NCI-H69 (cell line): ENCODE measurements at places on chromosomes 1 and 21.

- no peak for DNase-seq
Measured at GRCh38 chr21:44432841-44433790, 22.2 kb upstream of the LRRC3 start.

DNA sequence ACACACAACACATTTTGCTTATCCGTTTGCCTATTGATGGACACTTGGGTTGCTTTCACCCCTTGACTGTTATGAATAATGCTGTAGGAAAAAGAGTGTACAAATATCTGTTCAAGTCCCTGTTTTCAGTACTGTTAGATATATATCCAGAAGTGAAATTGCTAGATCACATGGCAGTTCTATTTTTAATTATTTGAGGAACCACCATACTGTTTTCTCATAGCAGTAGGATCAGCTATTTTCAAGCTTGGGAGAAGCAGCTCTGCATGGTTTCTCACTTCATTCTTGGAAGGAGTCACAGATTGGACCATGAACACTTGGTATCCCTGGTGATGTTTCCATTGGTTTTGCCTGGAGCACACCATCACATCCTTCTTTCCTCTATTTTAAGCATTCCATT is 114.4 kb upstream of the ZP4 start:
- no peak for DNase-seq

GRCh38 chr1:87408665-87409248 is 80.1 kb downstream of the LMO4 start:
- DNase-seq: no peak

- peak; percentile 82 for DNase-seq
Measured at GRCh38 chr1:183543619-183544204, 46.5 kb downstream of the NCF2 start.

DNA sequence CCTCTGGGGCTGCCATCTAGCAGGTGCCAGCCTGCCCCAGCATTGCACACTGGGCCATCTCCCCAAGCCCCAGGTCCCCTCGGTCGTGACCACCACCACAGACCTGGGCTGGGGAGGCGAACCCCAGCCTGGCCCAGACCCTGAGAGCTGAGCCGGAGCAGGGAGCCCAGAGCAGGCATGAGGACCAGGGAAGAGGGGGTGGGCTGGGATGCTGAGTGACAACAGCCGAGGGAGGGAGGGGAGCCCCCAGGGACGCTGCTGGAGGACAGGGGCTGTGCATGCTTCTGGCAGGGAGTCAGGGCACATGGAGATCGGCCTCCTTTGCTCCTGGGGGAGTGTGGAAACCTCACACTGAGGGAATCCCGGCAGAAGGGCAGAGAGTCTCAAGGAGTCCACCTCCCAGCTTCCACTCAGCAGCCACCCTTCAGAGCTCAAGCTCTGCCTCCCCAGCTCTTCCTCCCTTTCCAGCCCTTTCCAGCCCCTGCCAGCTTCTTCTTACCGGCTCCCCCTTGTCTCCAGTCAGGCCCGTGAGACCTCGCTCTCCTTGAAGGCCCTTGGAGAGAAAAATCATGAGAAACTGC is 23.7 kb upstream of the PEF1 start:
- DNase-seq: peak; percentile 13

DNA sequence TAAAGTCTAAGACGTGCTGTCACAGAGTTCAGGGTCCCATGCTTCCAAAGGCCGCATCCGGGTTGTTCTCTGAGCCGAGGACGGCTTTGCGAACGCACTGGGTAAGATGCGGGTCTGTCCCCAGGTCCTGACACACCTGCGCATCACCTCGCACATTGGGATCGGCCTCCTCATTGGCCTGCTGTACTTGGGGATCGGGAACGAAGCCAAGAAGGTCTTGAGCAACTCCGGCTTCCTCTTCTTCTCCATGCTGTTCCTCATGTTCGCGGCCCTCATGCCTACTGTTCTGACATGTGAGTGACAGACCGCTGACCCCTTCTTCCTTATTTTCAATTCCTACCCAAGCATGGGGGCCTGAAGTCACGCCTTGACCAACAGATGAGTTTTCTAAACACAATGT is 25.3 kb downstream of the TFF3 start:
- no peak for DNase-seq

DNA sequence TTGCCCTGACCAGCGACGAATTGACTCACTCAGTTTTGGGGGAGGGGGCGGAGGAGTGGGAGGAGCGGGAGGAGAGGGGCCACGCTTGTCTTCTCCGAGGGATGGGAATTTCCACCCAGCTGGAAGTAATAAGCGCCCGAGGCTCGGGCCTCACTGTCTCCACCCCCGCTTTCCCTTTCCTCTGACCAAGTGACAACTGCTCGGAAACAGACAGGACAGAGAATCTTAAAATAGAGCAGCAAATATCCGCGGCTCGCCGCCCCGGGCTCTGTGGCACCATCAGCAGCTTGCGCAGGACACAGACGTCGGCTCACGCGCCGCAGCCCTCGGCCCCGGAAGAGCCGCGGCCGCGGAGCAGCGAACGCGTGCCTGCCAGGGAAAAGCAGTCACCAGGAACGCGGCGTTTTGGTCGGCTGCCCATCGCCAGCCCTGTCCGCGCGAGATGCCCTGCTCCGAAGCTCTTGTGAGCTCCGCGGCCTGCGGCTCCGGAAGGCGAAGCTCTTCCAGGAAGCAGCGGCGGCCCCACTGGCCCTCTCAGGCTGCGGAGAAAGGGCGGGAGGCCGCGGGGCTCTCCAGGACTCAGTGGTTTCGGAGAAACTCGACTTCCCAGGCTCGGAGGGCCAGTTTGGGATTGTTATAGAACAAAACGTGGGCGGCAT is 10.7 kb upstream of the RGS16 start:
- DNase-seq: peak; percentile 97

GRCh38 chr1:101165532-101165931 is 71.3 kb upstream of the S1PR1 start:
- DNase-seq: no peak

- no peak for DNase-seq
Measured at GRCh38 chr1:153246018-153246417, 13.5 kb upstream of the LORICRIN start.

DNA sequence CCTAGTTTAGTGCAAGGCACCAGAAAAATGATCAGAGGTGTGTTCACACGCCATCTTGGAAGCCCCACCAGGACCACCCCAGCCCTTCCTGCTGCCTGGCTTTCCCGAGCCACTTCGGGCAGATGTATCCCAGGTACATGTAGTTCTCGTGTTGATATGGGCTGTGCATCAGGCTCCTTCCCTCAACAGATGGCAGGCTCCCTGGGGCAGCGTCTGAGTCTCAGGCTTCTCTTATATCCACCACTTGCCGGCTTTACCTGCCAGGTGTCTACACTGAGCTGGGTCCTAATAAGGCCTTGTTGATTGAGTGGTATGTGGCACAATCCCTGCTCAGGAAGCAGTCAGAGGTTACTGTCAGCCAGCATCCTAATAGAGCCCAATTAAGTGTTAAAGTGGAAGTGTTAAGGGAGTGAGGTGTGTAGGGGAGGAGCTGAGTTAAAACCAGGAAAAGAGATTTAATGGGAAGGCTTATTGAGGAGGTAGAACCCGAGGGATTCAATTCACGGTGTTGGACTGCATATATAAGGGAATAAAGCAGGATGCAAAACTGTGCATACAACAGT is 8.5 kb downstream of the GPA33 start:
- DNase-seq: peak; percentile 99
